Small intestine (tissue), 16 donors: ENCODE measurements at places on chromosomes 12 and 14. TPM values are rescaled to one million over a fixed set of nuclear protein-coding genes. Genes with fewer than 3 reads are reported as not detected.

- H3K27ac ChIP-seq, result no peak overlapping the region
- no peaks in the 10 kb centered on the region for H3K27me3 ChIP-seq
- no peak overlapping the region for H3K4me3 ChIP-seq
- no peaks in the 10 kb centered on the region for H3K4me1 ChIP-seq
- DNase-seq, result peak; percentile 28
These were observed 11.5 kb upstream of the HELB start for GRCh38 chr12:66290716-66291200.

- H3K4me3 ChIP-seq, result no peak overlapping the region
- H3K36me3 ChIP-seq, result peaks cover 34% of the 10 kb centered on the region
- no peak for DNase-seq
- H3K27ac ChIP-seq, result no peak overlapping the region
- no peaks in the 10 kb centered on the region for H3K4me1 ChIP-seq
These were observed 1.5 kb upstream of the SUPT16H start for GRCh38 chr14:21385188-21385904.

- H3K27ac ChIP-seq, result no peak overlapping the region
- no peak for DNase-seq
- H3K4me1 ChIP-seq, result no peaks in the 10 kb centered on the region
- no peaks in the 10 kb centered on the region for H3K36me3 ChIP-seq
These were observed 140.9 kb downstream of the ESRRB start for GRCh38 chr14:76516884-76517283.

- no peak for DNase-seq
- peaks cover 6% of the 10 kb centered on the region for H3K36me3 ChIP-seq
- peak overlapping the region; percentile 52 for H3K4me3 ChIP-seq
- no peaks in the 10 kb centered on the region for H3K27me3 ChIP-seq
- H3K4me1 ChIP-seq, result peaks cover 5% of the 10 kb centered on the region
These were observed 995 bp upstream of the HSP90B1 start for GRCh38 chr12:103929046-103929783.

DNA sequence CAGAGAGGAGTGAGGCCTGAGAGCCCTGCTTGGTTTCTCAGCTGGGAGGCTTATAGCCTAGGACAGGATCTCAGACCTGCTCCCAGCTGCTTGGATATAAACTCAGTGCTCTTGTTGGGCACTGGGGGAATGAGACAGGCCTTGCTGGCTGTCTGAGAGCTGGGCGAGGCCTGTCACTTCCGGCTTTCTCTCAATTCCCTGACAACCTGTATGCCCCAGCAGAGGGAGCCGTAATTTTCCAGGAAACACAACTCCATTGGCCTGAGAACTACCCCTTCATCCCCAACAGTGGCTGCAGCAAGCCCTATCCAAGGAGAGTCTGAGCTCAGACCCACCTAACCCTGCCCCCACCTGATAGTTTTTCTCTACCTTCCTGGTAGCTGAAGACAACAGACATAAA, 258.3 kb upstream of the STXBP6 start:
- no peaks in the 10 kb centered on the region for H3K36me3 ChIP-seq
- no peak overlapping the region for H3K27ac ChIP-seq
- peak; percentile 4 for DNase-seq
- no peaks in the 10 kb centered on the region for H3K27me3 ChIP-seq
- H3K4me3 ChIP-seq, result no peak overlapping the region

- H3K4me1 ChIP-seq, result no peaks in the 10 kb centered on the region
- H3K27me3 ChIP-seq, result no peaks in the 10 kb centered on the region
- H3K36me3 ChIP-seq, result no peaks in the 10 kb centered on the region
- H3K4me3 ChIP-seq, result no peak overlapping the region
- no peak overlapping the region for H3K27ac ChIP-seq
- no peak for DNase-seq
These were observed 190.0 kb upstream of the BMP4 start for GRCh38 chr14:54146601-54147000.

DNA sequence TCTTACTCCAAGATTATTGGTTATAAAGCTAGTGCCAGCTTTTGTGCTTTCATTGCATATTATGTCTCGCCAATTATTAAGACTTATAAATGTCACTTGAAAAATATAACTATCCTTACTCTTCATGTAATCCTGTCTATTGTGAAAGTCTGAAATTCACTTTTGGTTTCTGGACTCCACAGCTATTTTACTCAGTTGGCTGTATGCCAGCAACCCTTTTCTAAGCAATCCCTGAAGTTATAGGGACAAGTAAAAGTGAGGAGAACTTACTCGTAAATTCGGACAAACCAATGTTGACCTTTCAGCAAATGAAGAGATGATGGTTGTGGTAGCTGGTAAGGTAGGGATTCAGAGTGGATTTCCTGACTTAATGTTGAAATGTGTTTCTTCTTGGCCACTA, 196.3 kb downstream of the NPAS3 start:
- no peak for DNase-seq
- H3K27ac ChIP-seq, result no peak overlapping the region
- H3K4me3 ChIP-seq, result no peak overlapping the region
- no peaks in the 10 kb centered on the region for H3K36me3 ChIP-seq
- no peaks in the 10 kb centered on the region for H3K4me1 ChIP-seq

GRCh38 chr12:115609347-115609746, 668.1 kb downstream of the MED13L start:
- no peaks in the 10 kb centered on the region for H3K4me1 ChIP-seq
- no peaks in the 10 kb centered on the region for H3K27me3 ChIP-seq
- H3K36me3 ChIP-seq, result no peaks in the 10 kb centered on the region

DNA sequence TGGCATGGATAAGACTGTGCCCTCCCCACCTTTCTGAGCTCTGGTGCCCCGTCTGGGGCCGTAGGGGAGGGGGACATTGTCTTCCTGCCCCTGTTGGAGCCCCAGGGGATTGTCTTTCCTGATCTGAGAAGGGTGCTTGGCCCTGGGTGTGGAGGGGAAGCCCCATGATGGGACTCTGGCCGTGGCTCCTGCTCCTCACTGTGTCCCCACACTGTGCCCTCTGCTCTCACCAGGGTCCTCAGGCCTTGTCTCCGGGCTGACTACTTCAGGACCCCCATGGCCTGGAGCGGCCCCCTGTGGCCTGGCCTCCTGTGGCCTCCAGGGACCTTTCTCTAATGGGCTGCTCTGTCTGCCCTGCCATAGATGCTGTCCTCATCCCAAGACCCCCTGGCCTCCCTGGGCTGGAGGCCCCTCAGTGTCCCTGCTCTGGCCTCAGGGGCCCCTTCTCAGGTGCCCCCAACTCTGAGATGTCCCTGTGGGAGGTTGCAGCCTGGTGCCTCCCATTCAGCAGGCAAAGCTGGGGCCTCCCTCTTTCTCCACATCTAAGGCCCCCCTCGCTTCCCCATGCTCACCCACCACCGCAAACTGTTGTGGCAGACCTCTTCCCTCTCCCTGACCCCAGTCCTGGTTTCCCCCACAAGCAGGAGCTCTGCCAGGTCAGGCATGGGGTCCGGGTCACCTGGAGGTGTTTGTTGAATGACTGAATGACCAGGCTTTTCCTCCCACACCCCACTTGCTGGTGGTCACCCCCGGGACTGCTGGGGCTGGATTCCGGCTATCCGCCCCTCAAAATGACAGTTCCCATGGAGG, 4.0 kb downstream of the KIF26A start:
- DNase-seq, result no peak
- H3K4me1 ChIP-seq, result peaks cover 8% of the 10 kb centered on the region
- no peak overlapping the region for H3K27ac ChIP-seq
- peaks cover 6% of the 10 kb centered on the region for H3K27me3 ChIP-seq
- H3K36me3 ChIP-seq, result no peaks in the 10 kb centered on the region

GRCh38 chr14:65011538-65011937, 24.8 kb downstream of the FNTB start:
- no peak overlapping the region for H3K27ac ChIP-seq
- no peaks in the 10 kb centered on the region for H3K27me3 ChIP-seq
- H3K4me3 ChIP-seq, result no peak overlapping the region
- DNase-seq, result no peak

GRCh38 chr12:14691560-14691959, 4.8 kb downstream of the GUCY2C start:
- H3K27ac ChIP-seq, result no peak overlapping the region
- no peak for DNase-seq
- peaks cover 18% of the 10 kb centered on the region for H3K36me3 ChIP-seq
- H3K4me1 ChIP-seq, result peaks cover 9% of the 10 kb centered on the region
- no peaks in the 10 kb centered on the region for H3K27me3 ChIP-seq

GRCh38 chr14:86221000-86221399, 691.1 kb downstream of the FLRT2 start:
- no peaks in the 10 kb centered on the region for H3K27me3 ChIP-seq
- H3K4me1 ChIP-seq, result no peaks in the 10 kb centered on the region
- no peak overlapping the region for H3K4me3 ChIP-seq
- H3K36me3 ChIP-seq, result no peaks in the 10 kb centered on the region

The LYZ gene
- 144 TPM for polyA plus RNA-seq

The MUCL1 gene
- polyA plus RNA-seq, result not detected

The TMEM63C gene
- polyA plus RNA-seq, result 0.27 TPM
